CD4-positive, alpha-beta T cell treated with Interleukin-1 beta for 1 hour (primary cell): ENCODE measurements at places on chromosomes 4 and X.

- no peak for DNase-seq
Measured at GRCh38 chr4:71110499-71110898, 117.0 kb downstream of the DCK start.

DNA sequence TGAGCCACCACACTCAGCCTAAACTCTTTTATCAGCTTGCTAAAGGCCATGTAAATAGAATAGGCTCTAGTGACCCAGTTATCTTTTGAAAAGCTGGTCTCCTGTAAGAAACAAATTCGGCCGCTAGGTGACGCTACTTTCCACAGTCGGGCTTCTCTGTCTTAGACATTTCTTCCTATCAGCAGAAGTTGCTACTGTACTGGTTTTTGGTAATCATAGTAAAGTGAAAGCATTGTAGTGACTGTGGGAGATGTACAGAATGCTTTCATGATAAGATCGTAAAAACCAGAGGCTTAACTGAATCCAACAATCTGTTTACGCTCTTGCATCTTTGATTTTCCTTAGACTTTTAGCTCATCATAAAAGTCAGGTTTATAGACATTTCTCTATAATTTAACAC is 82.6 kb downstream of the GK start:
- DNase-seq, result peak; percentile 66

- DNase-seq, result no peak
Measured at GRCh38 chrX:12843668-12844279, 23.1 kb upstream of the TLR7 start.

DNA sequence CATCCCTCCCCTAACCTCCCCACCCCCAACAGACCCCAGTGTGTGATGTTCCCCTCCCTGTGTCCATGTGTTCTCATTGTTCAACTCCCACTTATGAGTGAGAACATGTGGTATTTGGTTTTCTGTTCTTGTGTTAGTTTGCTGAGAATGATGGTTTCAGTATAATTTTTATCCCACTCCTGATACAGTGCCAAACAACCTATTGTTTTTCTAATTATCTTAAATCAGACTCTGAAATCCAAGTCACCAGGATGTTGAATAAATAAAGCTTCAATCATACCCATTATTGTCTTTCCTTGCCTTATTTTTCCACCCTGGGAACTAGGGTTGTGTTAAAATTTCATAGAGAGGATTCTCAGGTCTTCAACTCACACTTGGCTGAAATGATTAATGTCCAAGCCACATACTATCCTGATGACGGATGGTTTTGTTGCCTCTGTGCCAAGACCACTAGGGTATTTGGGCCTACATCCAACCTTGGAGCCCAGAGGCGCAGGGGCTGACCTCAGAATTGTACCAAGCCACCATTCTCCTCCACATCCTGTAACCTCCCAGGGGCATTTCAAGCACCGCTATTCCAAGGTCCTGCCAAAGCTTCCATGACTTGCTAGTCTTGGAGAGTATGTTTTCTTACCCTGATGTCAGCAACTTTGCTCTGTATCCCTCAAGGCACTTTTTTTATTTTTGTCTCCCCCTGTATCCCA is 332.4 kb downstream of the ARHGAP24 start:
- no peak for DNase-seq

GRCh38 chrX:49059201-49059600 is 402 bp downstream of the CCDC120 start:
- no peak for DNase-seq

DNA sequence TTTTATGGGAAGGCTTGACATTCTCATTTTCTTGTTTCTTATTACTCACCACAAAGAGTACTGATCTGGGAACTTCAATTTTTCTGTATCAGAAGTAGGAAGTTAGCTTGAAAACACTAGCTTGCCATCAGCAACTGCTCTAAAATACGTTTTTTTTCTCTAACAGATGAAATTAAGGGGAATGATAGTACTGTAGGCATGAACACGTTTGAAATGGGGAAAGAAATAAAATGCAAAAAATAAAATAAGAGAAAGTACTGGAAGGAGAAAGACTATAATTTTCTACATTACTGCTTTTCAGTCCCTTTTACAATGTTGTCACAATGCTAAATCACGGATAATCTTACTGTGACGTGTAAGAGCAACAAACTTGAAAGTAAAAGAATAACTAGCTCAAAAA is 1.5 kb downstream of the RADX start:
- no peak for DNase-seq

GRCh38 chr4:43357252-43357974 is 464.9 kb downstream of the GRXCR1 start:
- no peak for DNase-seq

DNA sequence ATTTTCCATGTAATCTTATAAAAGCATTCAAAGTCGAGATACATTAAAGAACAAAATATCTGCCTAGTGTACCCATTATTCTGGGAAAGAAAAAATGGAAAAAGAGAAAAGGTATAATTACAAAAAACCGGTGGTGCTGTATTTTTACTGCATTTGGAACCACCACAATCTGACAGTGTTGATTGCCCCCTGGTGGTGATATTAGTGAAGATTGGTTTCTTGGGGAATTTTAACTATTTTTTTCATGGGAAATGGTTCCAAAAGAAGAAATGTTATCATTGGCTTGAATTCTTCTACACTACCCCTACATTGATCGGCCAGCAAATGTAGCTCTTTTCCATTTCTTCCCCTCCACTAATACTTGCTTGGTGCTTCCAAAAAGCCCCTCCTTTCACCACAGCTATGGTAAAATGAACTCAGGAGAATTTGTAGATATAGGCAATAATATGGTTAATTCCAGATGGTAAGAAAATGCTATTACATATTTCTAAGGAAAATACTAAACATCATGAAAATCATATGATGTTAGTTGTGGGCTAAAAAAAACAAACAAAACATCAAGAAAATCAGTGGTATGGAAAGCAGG is 50.0 kb downstream of the COX18 start:
- no peak for DNase-seq

- peak; percentile 47 for DNase-seq
Measured at GRCh38 chr4:42643685-42644084, 13.2 kb downstream of the ATP8A1 start.

GRCh38 chr4:77167173-77167572 is 10.2 kb downstream of the CCNG2 start:
- DNase-seq, result no peak

- DNase-seq, result peak; percentile 67
Measured at GRCh38 chrX:14039344-14039743, 9.7 kb upstream of the GEMIN8 start.

DNA sequence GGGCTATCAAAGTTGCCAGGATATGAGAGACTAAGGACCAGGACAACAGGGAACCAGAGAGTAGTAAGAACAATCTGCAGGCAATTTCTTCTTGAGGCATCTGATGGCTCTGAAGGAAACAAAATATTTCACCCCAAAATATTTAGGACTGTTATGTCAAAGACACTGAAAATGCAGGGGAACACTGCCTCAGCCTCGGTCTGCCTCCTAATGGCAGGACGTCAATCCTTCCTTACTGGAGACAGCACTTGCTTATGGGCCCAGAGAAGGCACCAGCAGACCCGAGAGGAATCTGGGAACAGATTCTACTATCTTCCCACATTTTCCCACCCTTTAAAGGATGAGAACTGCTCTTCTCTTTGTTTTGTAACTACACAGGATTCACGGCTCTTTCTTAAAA is 23.3 kb downstream of the RNF150 start:
- DNase-seq, result no peak

DNA sequence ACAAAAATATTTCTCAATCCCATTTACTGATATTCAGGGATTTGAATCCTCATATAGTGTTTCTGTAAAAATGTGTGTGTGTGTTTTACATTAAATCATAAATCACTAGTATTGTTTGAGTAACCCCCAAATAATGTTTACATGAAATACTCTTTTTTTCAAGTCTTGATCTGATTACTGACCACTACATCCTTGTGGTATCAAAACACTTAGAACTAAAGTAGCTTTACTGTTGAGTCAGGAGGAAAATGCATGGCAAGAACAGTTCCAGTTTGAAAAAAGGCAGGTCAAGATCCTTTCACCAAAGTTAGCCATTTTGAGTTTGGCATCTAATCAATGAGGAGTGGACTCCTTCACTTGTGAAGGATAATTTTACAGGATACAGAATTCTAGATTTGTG is 3.6 kb upstream of the WDR19 start:
- no peak for DNase-seq

DNA sequence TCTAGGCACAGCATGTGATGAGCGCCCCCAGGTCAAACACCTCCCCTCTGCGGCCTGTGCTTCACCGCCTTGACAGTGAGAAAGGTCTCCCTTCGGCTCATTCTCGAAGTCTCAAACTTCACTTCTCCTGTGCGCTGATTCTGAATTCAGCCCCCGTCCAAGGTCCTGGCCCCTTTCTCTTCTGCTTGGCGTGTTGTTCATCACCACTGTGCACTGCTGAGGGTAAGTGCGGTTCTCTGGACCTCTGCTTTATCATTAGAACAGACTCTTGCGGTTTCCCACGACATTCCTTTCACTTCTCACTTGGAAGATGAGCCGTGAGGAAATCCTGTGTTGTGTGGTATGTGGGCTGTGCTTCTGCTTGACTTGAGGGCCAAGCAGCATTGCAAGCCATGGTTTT is 11.9 kb downstream of the HTT-AS start:
- no peak for DNase-seq

GRCh38 chr4:113013751-113014150 is 35.7 kb upstream of the ANK2 start:
- no peak for DNase-seq

- no peak for DNase-seq
Measured at GRCh38 chrX:115362334-115363095, 73.0 kb downstream of the LUZP4 start.

DNA sequence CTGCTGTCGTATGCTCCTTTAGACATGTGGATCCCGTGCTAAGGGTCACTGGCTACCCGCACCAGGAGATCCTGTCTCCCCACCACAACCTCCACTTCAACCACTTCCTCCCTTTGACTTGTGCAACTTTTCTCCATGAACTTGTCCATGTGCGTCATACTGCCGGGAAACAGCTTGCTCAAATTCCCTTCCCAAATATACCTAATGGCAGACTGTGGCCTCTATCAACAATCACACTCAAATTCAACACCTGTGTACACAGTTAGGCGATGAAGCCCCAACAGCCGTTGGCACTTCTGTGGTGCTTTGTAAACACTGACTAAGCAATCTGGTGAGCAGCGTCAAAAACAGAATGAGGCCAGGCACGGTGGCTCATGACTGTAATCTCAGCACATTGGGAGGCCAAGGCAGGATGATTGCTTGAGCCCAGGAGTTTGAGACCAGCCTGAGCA is 49.5 kb downstream of the CD99L2 start:
- no peak for DNase-seq

DNA sequence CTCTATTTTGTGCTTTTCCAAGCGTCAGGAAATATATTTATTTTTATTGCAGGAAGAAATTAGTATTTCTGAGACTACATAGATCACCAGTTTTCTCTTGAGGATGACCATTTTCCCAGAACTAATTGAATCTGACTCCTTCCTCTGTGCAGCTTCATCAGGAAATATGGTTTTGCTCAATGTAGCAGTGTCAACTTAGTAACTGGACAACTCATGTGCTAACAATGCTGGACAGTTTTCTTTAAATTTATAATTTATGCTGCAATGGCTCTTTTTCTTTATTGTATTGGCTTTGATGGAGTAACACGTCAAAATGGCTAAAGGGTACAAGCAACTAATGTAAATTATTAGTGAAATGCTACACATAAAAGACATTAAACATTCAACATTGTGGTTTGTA is 531.5 kb downstream of the ANKRD50 start:
- no peak for DNase-seq

GRCh38 chrX:70234355-70234754 is at the start of gene AWAT1:
TSS of gene AWAT1 (plus strand) at chrX:70234655. CDS start at chrX:70234696, 41 bp downstream.
- no peak for DNase-seq

- DNase-seq, result no peak
Measured at GRCh38 chrX:129945131-129945530, 37.3 kb upstream of the BCORL1 start.

DNA sequence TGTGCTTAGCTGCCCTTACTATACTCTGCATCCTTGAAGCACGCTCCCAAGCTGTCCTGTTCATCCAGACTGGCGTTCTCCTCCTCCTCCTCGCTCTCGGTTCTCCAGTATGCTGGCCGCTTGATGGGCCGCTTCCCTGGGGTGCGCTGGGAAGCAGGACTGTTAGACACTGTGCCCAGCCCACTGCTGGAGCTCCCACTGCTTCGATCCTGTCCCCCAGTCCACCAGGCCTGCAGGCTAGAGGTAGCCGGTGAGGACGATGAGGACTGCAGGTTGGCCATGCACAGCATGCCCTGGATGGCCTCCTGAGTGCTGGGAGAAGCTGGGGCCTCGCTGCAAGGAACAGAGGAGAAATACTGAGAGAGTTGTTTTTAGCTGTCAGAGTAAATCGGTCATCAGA is 59.4 kb downstream of the PHF8 start:
- DNase-seq, result no peak

GRCh38 chr4:139099366-139099982 is 77.5 kb downstream of the ELF2 start:
- peak; percentile 78 for DNase-seq

DNA sequence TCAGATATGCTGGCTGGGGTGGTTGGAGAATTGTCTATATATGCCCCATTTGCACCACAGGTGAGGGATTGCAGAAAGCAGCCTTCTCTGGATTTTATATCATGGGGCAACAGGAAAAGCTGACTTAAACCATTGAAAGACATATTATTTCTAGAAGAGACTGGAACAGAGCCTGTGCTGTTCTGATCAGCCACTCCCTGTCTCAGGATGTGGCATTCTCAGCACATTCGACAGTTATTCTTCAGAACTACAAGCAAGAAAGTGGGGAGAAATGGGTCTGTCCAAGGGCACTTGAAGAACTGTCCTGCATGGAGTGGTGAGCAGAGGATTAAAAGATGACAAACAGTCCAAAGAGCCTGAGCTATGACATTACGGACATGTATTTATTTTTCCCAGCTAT is 67.8 kb upstream of the EPHA5 start:
- DNase-seq, result no peak

DNA sequence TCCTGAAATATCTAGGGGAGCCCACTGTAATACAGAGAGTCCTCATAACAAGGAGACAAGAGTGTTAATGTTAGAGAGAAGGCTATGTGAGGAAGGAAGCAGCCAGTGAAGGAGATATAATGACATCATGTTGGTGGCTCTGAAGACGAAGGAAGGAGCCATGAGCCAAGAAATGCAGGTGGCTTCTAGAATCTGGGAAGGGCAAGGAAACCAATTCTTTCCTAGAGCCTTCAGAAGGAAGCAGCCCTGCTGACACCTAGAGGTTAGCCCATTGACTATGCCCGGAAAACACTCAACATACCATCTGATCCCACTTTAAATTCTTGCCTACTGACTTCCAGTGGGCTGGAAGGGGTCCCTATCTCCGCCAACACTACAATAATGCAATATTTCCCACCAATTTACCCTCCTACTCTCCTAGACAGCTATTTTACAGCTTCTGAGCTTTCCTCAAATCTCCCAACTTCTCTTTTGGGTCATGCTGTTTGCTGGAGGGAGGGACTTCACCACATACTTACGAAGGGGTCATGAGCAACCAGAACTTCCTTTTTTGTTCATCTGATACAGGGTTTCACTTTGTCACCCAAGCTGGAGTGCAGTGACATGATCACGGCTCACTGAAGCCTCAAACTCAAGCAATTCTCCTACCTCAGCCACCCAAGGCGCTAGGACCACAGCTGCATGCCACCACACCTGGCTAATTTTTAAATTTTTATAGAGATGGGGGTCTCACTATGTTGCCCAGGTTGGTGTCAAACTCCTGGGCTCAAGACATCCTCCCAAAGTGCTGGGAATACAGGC is 25.2 kb upstream of the G3BP2 start:
- peak; percentile 25 for DNase-seq
